NCI-H1092 treated with DMSO at 0.1 percent for 48 hours (cell line): ENCODE measurements at places on chromosomes 11 and 22.
A peak's percentile ranks its signal among the peaks of the same experiment; 100 is the strongest.

GRCh38 chr11:94469416-94469815, 24.2 kb downstream of the MRE11 start:
- no peak for DNase-seq

GRCh38 chr11:1194977-1195681, 27.7 kb upstream of the MUC5B start:
- no peak for DNase-seq

GRCh38 chr11:82854242-82854641, 46.0 kb downstream of the PRCP start:
- DNase-seq = no peak

DNA sequence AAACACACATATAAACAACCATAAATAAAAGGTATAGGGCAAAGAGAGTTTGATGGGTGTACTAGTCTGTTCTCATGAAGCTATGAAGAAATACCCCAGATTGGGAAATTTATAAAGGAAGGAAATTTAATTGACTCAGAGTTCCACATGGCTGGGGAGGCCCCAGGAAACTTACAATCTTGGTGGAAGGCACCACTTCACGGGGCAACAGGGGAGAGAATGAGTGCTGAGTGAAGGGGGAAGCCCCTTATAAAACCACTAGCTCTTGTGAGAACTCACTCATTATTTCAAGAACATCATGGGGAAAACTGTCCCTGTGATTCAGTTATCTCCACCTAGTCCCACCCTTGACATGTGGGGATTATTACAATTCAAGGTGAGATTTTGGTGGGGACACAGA, 385.9 kb upstream of the ANO5 start:
- no peak for DNase-seq

GRCh38 chr22:18987765-18988164, 51.7 kb upstream of the PRODH start:
- DNase-seq = no peak

DNA sequence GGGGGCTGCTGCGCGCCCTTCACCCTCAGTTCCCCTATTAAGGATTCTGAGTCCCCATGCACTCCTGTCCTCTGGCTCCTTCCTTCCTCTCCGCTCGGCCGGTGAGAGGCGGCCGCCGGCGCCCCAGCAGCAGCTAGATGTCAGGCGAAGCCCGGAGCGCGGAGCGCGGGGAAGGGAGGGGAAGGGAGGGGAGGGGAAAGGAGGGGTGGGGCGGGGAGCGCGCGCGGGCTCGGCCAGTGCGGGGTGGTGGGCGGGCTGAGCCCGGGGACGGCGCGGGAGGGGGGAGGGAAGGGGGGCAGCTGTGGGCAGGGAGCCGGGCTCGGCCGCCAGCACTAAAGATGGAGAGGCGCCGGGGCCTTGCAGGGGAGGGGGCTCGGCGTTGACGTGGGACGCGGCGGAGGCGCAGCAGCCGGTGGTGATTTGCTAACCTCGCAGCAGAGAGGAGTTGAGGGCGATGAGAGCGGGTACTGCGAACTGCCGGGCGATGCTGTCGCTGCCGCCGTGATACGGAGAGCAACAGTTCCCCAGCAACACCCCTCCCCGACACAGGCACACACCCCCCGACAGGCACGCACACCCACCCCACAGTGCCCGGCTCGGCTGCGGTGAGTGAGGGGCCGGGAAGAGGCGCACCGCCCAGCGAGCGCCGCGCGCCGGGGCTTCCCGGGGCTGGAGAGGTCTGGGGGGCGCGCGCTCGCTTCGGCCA, at the start of gene ZBTB16:
TSS of gene ZBTB16 (plus strand) at position 434 of the 706 bp plus-strand sequence. CDS start 3,590 bp downstream, outside the sequence.
- peak; percentile 73 for DNase-seq

DNA sequence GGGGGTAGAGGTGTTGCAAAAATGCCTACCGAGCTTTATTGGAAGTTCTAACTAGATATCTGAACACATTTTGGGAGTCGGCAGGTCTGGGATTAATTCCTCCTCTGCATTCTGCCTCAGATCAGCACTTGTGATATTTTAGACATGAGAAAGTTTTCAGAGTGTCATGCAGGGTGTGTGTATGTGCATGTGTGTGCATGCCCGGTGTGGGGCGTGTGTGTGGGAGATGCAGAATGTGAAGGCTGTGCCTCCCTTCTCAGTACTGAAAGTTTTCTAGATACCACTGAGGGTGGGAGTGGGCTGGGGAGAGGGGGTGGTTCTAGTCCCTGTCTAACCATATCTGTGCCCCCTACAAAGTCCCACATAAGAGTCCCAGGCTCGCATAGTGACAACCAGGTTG, 180.0 kb upstream of the NTM start:
- no peak for DNase-seq

- no peak for DNase-seq
These were observed 4.4 kb downstream of the SUSD2 start for GRCh38 chr22:24185501-24186351.

- peak; percentile 48 for DNase-seq
These were observed 249.0 kb downstream of the ST3GAL4 start for GRCh38 chr11:126604461-126604860.

GRCh38 chr22:44224166-44224565, 43.4 kb downstream of the PARVG start:
- DNase-seq = no peak

GRCh38 chr11:64222651-64223000, 3.4 kb downstream of the TRPT1 start:
- DNase-seq = peak; percentile 27

DNA sequence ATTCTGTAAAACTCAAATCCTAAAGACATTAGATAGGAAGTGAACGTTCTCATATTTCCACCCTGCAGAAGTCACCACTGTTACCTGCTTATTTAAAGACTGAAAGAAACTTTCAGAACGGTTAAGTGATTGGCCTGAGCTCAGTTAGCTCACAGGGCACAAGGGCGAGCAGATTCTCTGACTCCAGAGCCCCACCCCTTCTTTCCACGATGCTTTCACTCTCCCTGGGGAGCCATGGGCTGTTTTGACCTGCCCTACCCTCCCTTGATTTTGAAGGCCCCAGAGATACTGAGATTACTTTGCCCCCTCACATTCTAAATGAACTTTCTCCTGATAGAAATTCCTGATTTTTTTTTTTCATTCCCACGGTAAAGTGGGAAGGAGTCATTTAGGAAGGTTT, 33.9 kb downstream of the ARHGAP1 start:
- DNase-seq = no peak

- DNase-seq = no peak
These were observed 56.2 kb upstream of the SC5D start for GRCh38 chr11:121236115-121237001.

- DNase-seq = no peak
These were observed 127.7 kb upstream of the PDGFD start for GRCh38 chr11:104291646-104292045.

DNA sequence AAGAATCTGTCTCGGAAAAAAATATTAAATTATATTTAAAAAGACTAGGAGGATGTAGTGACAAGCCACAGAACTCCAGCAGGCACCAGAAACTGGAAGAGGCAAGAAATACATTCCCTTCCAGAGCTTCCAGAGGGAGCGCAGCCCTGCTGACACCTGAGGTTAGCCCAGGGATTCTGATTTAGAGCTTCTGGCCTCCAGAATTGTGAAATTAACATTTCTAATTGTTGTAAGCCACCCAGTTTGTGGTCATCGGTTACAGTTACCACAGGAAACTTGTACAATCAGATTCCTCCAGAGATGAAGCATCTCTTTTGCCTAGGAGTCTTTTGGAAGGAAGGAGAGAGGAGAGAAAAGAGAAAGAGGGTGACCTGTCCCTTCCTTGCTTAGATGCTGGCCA, 6.4 kb upstream of the UBASH3B start:
- DNase-seq = no peak

DNA sequence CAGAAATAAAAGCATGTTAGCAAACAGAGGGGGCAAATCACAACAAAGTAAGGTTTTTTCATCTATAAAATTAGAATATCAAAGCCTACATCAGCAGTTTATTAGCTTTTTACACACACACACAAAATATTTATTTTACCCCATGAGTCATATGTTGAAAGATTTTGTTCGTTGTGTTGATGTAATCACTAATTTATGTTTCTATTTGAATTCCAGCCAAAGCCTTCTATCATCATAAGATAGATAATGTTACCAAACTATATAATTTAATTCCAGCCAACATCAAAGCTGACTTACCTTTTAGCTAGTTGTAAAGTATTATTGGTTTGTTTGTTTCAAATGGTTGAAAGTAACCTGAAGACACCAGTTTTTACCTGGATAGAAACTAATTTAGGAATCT, 458.0 kb upstream of the ARHGAP42 start:
- DNase-seq = no peak

GRCh38 chr22:43624144-43624998, 187.7 kb downstream of the EFCAB6 start:
- no peak for DNase-seq

DNA sequence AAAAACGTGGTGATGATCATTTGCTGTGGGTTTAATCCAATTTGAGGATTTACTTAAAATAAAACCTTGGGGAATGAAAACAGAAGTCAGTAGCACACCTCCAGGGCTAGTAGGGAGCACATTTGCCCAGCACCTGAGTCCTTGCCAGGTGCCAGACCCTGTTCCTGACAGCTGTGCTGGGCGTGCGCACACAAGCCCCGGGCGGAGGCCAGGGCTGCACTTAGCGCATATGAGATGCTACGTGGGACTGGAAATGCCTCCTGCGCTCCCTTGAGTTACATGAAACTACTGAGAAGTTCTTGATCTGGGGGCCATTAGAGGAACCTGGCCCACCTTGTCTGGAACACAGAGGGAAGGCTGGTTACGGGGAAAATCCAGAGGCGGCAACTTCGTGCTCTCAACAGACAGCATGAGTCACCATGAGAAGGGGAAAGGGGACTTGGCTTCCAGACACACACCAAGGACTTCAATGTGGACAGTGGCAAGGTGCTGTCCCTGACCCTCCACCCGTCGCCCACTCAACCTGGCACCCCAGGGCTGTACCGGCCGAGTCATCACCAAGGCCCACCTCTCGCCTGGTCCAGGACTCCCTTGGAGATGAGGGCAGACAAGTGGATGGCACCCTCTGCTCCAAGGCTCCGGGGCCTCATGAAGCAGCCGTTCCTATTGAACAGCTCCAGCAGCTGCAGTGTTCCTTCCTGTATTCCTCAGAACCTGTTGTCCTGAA, 1468.6 kb downstream of the BRD1 start:
- no peak for DNase-seq

GRCh38 chr11:125348141-125348651, 147.9 kb downstream of the FEZ1 start:
- no peak for DNase-seq

- DNase-seq = peak; percentile 89
These were observed 673 bp upstream of the MYO7A start for GRCh38 chr11:77127235-77127911.

DNA sequence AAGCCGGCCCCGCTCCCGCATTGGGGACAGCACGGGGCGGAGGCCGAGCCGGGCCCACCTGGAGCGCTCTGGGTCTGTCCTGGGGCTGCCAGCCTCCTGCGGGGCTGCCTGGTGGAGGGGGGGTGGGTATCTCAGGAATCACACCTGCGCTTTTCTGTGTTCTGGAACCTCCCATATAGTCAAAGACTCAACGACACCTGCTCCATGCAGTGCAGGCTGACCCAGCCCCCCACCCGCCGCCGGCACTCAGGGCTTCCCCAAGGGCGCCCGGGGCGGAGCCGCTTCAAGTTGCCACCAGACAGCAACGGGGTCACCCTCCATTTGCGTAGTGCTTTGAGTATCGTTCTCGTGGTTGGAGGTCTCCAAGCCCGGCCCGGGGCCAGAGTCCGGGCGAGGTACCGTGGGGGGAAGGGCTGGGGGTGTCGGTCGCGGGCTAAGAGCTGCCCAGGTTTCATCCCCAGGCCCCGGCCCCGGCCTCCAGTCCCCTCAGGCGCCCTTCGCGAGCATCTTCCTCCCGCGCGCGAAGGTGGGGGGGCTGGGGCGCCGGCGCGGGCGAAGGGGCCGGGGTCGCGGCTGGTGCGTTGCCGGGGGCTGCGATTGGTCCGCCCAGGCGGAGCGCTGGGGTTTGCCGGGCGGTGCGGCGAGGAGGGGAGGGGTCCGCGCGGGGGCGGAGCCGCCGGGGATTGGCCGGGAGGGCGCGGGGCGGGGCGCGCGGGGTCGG, 6.6 kb downstream of the TSPAN4 start:
- peak; percentile 38 for DNase-seq

DNA sequence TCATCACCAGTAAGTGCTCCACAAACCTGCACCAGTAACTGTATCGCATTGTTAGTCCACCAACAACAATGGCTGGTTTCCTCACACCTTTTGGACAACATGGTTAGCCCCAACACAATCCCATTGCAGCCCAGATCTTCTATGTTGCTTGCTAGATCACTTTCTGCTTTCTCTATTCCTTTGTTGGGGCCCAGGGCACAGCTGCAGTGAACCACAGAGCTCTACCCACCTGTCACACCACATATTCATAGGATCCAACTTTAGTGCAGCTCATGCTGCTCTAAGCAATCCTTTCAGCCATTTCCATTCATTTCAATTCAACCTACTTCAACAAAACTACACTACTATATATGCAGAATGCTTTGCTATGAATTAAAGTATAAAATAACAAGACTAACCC, 364.3 kb downstream of the DCDC1 start:
- no peak for DNase-seq

GRCh38 chr22:40247976-40248375, 70.3 kb downstream of the TNRC6B start:
- no peak for DNase-seq

GRCh38 chr22:16987822-16988221, 20.2 kb downstream of the GAB4 start:
- DNase-seq = no peak

- DNase-seq = peak; percentile 99
These were observed 460.0 kb downstream of the BUD13 start for GRCh38 chr11:116312570-116313391.
